Left ventricle myocardium inferior (tissue), 1 donor: ENCODE measurements at places on chromosomes 2 and 18. TPM values are rescaled to one million over a fixed set of nuclear protein-coding genes. Genes with fewer than 3 reads are reported as not detected.

GRCh38 chr2:758073-758820 is 81.0 kb upstream of the TMEM18 start:
- peaks cover 27% of the 10 kb centered on the region for H3K27me3 ChIP-seq
- H3K36me3 ChIP-seq = no peaks in the 10 kb centered on the region
- H3K4me1 ChIP-seq = no peaks in the 10 kb centered on the region
- no peak for DNase-seq
- no peak overlapping the region for H3K27ac ChIP-seq

- no peaks in the 10 kb centered on the region for H3K4me1 ChIP-seq
- no peak overlapping the region for H3K27ac ChIP-seq
- no peak overlapping the region for H3K4me3 ChIP-seq
- no peak for DNase-seq
- H3K36me3 ChIP-seq = no peaks in the 10 kb centered on the region
- peaks cover 48% of the 10 kb centered on the region for H3K27me3 ChIP-seq
Measured at GRCh38 chr2:175880-176820, 87.7 kb downstream of the SH3YL1 start.

Gene TANC1
- total RNA-seq = 59.7 TPM

Gene CCDC148
- 0.30 TPM for total RNA-seq

DNA sequence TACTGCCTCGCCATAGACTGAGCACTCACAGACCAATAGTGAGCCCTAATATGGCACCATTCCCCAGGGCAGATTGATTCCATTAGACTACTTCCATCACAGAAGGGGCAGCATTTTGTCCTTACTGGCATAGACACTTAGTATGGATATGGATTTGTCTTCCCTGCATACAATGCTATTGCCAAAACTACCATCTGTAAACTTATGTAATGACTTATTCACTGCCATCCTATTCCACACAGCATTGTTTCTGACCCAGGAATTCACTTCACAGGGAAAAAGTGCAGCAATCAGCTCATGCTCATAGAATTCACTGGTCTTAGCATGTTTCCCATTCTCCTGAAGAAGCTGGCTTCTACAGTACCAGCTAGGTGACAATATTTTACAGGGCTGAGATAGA is 179.0 kb downstream of the PPP1R1C start:
- no peak for DNase-seq
- no peak overlapping the region for H3K4me3 ChIP-seq
- H3K27me3 ChIP-seq = no peaks in the 10 kb centered on the region
- H3K4me1 ChIP-seq = no peaks in the 10 kb centered on the region
- no peaks in the 10 kb centered on the region for H3K36me3 ChIP-seq

Gene KLHL14
- total RNA-seq = not detected

DNA sequence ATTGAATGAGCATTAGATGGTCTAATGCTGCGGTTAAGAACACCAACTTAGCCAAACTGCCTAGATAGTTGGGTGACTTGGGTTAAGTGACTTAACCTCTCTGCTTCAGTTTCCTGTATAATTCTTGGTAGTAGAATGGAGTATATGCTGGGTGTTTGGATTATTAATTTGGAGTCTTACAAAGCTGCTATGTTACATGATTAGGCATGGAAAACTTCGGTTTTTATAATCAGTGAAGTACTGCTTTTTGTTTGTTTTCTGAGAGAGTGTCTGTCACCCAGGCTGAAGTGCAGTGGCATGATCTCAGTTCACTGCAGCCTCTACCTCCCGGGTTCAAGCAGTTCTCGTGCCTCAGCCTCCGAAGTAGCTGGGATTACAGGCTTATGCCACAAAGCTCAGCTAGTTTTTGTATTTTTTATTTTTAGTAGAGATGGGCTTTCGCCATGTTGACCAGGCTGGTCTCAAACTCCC is 4.5 kb downstream of the RPL37A start:
- no peaks in the 10 kb centered on the region for H3K27me3 ChIP-seq
- H3K4me3 ChIP-seq = no peak overlapping the region
- no peak overlapping the region for H3K27ac ChIP-seq
- no peak for DNase-seq
- peaks cover 71% of the 10 kb centered on the region for H3K36me3 ChIP-seq

- no peaks in the 10 kb centered on the region for H3K27me3 ChIP-seq
- H3K36me3 ChIP-seq = no peaks in the 10 kb centered on the region
- DNase-seq = no peak
- no peaks in the 10 kb centered on the region for H3K4me1 ChIP-seq
- no peak overlapping the region for H3K27ac ChIP-seq
- no peak overlapping the region for H3K4me3 ChIP-seq
Measured at GRCh38 chr18:22311301-22311700, 106.4 kb downstream of the CTAGE1 start.

GRCh38 chr18:57843386-57843785 is 40.3 kb upstream of the ATP8B1 start:
- no peak for DNase-seq
- H3K27me3 ChIP-seq = no peaks in the 10 kb centered on the region
- no peak overlapping the region for H3K4me3 ChIP-seq

DNA sequence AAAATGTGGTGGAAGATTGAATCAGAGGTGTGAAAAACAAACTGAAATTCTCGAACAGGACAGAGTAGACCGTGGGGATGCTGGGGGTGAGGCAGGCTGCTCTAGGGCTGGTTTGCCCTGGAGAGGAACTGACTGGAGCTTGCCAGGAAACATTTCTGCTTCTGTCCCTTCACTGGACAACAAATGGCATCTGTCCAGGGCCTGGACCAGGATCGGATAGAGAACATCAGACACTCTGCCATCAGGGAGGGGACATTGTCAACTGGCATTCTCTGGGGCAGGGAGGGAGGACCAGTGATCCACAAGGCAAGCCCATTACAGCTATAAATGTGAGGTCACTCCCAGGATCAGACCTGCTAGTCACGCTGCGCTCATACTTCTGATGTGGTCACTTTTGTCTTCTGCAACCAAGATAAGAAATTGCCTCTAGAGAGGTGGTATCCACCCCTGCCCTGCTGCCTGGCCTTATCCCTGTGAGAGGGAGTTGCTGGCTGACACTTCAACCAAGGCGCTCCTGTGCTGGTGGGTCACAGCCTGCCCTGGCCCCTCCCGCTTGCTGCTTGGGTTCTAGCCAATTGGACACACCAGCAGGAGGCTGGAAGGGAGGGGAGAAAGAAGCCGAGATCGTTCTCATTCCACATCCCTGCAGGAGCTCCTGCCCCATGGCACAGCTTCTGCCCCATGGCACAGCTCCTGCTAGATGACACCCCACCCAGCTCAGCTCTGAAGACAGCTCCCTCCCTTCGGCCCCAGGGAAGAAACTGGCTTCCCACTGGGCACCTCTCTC is 8.7 kb downstream of the NPPC start:
- no peak overlapping the region for H3K27ac ChIP-seq
- peak; percentile 46 for DNase-seq
- H3K4me3 ChIP-seq = no peak overlapping the region

- DNase-seq = peak; percentile 36
- no peaks in the 10 kb centered on the region for H3K27me3 ChIP-seq
- H3K27ac ChIP-seq = no peak overlapping the region
- peaks cover 37% of the 10 kb centered on the region for H3K4me1 ChIP-seq
- no peak overlapping the region for H3K4me3 ChIP-seq
- no peaks in the 10 kb centered on the region for H3K36me3 ChIP-seq
Measured at GRCh38 chr2:46776687-46777327, 138.8 kb downstream of the MCFD2 start.

DNA sequence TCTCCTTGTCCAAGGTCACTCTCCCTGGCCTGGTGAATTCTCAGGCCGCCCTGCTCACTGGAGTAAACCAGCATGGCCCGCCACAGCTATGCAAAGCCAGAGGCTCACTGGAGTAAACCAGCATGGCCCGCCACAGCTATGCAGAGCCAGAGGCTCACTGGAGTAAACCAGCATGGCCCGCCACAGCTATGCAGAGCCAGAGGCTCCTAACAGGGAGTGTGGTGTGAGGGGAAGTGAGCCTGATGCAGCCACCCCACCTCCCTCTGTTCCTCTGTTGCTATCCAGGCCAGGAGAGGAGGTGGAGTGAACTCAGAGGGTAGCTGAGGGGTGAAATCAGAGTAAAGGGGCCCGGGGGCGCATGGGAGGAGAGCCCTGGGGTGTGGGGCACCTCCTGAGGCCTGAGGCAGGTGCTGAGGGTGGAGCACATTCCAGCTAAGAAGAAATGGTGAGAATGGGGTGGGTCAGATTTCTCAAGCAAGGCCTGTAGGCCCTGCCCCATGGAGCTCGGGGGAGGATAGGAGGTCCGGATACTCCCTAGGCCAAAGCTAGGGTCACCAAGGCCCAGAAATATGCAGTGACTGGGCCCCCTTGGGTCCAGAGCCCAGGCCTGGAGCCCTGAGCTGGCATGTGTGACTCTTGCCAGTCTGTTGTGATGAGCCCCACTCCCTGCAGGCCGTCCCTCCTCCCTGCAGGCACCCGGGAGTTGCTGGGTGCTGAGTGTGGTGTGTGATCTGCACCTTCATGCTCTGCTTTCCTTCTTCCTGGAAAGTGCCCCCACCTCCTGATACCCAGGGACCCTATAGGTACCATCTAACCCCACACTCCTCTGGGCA is 1.5 kb downstream of the ATP6V1B1 start:
- H3K27me3 ChIP-seq = peaks cover 60% of the 10 kb centered on the region
- H3K36me3 ChIP-seq = no peaks in the 10 kb centered on the region
- H3K27ac ChIP-seq = no peak overlapping the region

DNA sequence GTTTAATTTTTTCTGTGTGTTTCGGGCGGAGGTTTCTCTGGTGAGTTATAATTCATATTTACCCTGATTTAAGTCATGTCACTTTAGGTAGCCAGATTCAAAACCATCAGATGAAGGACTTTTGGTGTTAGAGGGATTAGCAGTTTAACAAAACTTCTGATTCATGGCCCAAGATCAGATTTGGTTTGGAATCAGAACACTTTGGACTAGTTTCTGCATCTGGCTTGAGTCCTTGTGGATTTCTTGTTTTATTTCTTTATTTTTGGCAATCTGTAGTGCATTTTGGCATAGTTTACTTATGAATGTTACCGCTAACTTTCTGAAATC is 3.5 kb downstream of the NEDD4L start:
- no peak for DNase-seq
- H3K36me3 ChIP-seq = no peaks in the 10 kb centered on the region
- no peak overlapping the region for H3K4me3 ChIP-seq
- peaks cover 25% of the 10 kb centered on the region for H3K4me1 ChIP-seq

Gene UCN
- total RNA-seq = 1.5 TPM

DNA sequence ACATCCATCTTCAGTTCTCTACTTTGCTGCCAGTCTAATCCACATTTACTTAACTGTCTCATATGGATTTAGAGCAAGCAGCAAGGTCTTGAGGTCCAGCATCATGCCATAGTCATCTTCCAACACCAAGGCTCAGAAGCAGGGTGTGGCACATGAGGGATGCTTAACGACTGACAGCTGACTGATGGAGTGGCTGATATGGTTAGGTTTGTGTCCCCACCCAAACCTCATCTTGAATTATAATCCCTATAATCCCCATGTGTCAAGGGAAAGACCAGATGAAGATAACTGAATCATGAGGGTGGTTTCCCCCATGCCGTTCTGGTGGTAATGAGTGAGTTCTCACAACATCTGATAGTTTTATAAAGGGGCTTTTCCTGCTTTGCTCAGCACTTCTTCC is 257.3 kb downstream of the NBAS start:
- no peak for DNase-seq
- peaks cover 10% of the 10 kb centered on the region for H3K4me1 ChIP-seq
- no peak overlapping the region for H3K4me3 ChIP-seq
- no peaks in the 10 kb centered on the region for H3K27me3 ChIP-seq
- no peak overlapping the region for H3K27ac ChIP-seq

- H3K4me3 ChIP-seq = no peak overlapping the region
- no peak overlapping the region for H3K27ac ChIP-seq
- no peaks in the 10 kb centered on the region for H3K36me3 ChIP-seq
- H3K27me3 ChIP-seq = no peaks in the 10 kb centered on the region
- DNase-seq = peak; percentile 9
- H3K4me1 ChIP-seq = peaks cover 29% of the 10 kb centered on the region
Measured at GRCh38 chr2:10241641-10242430, 60.9 kb upstream of the HPCAL1 start.

DNA sequence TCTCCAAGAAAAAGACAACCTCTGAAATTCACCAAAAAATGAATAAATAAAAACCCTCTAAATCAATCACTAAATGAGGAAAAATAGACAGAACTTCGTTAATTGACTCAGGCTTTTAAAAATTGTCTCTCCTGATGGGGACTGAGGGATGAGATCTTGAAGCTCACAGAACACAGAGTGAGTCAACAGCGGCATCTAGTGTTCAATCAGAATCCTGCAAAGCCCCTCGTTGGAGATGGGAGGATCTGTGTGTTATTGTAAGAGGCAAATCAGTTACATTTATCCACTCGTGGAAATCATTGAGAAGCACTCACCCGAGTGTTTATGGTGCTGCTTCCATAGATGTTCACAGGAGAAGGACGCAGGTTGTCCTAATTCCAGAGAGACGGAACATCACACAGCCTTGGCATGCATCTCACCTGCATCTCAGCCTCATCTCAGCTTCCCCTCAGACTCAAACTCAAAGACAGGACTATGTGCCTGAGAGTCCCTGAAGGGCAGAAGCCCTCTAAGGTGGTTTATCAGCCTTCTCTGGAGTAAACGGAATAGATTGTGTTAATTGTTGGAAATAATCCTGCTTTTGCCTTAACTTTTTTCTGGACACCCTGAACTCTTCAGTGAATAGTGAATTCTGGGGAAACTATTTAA is 82.0 kb downstream of the MREG start:
- no peaks in the 10 kb centered on the region for H3K36me3 ChIP-seq
- no peak overlapping the region for H3K27ac ChIP-seq
- peak; percentile 20 for DNase-seq
- peaks cover 15% of the 10 kb centered on the region for H3K27me3 ChIP-seq

DNA sequence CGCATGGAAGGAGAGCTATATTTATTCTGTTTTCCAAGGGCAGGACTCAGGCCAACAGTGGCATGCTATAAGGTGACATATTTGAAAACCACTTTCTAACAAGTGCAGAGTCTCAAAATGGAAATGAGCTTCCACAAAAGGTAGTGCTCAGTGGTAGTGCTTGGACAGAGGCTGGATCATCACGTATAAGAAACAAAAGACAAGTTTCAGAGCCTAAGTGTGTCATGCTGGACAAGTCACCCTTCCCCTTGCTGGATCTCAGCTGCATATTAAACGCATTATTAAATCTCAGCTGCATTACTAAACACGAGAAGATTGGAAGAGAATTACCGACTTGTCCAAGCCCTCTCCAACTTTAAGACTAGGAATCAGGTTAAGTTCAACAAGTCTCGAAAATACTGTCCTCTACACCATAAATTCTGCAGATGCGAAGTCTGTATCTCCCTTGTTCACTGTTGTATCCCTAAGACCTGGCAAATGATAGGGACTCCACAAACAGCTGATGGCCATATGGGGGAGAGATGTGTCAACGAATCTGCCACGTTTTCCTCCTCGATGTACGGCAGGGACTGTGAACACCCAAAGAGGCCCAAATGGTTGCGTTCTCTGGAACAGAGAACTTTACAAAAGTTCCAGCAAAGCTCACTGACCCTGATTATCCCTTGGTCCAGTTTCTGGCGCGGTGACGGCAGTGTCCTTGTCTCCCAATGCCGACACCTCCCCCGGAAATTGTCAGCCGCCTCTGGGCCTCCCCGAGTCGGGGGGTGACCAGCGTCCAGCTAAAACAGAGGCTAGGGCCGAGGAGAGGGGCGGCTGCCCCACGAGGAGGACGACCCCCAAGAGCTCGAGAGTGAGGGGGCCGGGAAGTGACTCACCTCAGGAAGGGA is 611 bp downstream of the NOL10 start:
- peak overlapping the region; percentile 93 for H3K27ac ChIP-seq
- no peaks in the 10 kb centered on the region for H3K27me3 ChIP-seq
- H3K4me3 ChIP-seq = peak overlapping the region; percentile 91

- no peak overlapping the region for H3K27ac ChIP-seq
- H3K36me3 ChIP-seq = no peaks in the 10 kb centered on the region
- H3K4me1 ChIP-seq = peaks cover 8% of the 10 kb centered on the region
- H3K4me3 ChIP-seq = no peak overlapping the region
- DNase-seq = no peak
- H3K27me3 ChIP-seq = peaks cover 20% of the 10 kb centered on the region
Measured at GRCh38 chr18:70459731-70460130, 170.9 kb downstream of the SOCS6 start.

Gene DCDC2C
- total RNA-seq = not detected
